ENCODE measurements at places on chromosomes 1 and 21.

GRCh38 chr21:43189936-43190335, 21.1 kb downstream of the CRYAA start:
- DNase-seq: no peak

DNA sequence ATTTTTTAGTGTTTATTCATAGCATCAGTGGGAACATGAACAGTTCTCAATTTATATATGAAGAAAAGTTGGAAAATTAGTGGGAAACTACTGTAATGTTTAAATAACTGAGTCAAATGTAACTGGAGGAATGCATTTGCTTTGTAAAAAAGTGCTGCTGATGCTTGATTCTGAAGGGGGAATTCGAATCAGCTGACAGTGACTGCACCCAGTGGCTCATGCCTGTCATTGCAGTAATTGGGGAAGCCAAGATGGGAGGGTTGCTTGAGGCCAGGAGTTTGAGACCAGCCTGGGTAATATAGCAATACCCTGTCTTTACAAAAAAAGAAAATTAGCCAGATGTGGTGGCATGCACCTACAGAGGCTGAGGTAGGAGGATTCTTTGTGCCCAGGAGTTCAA, 398.4 kb downstream of the ZP4 start:
- DNase-seq: no peak

GRCh38 chr1:66824771-66825170, 23.7 kb upstream of the INSL5 start:
- no peak for DNase-seq

DNA sequence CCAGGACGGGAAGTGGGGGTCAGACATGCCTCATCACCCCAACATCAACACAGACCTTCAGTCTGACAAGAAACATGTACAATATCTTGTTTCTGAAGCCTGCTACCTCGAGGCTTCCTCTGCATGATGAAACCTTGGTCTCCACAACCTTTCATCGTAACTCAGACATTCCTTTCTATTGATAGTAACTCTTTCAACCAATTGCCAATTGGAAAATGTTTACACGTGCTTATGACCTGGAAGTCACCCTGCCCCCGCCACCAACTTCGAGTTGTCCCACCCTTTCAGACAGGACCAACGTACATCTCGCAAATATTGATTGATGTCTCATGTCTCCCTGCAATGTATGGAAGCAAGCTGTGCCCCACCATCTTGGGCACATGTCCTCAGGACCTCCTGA, 159.5 kb downstream of the ETS2 start:
- DNase-seq: no peak

DNA sequence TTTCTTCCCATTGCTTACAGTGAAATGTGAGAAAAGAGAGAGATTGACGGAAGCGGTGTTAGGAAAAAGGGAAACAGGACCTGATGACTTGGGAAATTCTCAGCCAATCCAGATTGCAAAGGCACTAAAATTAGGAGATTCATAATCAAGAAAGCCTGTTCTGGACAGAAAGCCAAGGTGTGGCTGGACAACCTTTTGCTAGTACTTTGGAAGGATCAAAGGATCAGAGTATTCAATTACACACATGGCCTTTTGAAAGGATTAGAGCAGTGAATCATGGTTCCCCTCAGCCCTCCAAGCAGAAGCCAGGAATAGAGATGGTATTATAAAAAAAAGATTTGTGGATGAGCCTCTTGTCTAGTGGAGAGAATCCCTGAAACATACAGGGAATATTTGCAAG, 669.8 kb upstream of the ADAMTS5 start:
- peak; percentile 3 for DNase-seq

DNA sequence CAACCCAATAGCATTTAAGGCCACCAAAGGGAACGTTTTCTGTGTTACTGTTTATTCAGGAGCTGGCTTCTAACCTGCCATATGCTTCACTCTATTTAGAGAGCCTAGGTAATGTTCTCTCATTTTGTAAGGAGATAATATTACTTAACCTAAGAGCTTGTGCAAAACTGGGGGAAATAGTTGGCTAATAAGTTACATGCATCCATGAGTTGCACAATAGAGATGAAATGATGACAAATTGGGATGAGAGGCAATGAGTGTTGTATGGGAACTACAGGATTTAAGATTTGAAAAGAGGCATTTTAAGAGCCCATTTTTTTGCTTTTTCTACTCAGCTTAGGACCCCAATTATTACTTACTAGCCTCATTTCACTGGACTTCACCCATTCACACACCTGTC, 151.0 kb downstream of the ST6GALNAC3 start:
- peak; percentile 19 for DNase-seq

GRCh38 chr1:41496080-41497055, 11.9 kb upstream of the EDN2 start:
- DNase-seq: peak; percentile 81

GRCh38 chr1:42735477-42736105, 4.4 kb downstream of the CLDN19 start:
- DNase-seq: no peak

DNA sequence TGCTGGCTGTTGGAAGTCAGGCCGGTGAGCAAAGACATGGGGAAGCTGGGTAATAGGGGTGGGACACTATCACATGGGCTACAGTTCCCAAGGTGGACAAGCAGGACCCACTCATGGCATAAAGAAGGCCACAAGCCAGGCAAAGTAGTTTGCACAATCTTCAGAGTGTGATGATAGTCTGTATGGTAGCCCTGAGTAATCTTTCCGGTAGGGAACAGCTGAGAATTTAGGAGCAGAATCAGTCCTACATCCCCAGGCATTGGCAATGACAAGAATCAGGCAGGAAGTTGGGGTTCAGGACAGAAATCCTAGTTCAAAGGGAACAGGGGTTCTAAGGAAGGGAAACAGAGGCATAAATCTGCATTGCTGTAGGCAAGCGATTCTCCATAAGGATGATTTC, 23.9 kb upstream of the SPATA6 start:
- no peak for DNase-seq

DNA sequence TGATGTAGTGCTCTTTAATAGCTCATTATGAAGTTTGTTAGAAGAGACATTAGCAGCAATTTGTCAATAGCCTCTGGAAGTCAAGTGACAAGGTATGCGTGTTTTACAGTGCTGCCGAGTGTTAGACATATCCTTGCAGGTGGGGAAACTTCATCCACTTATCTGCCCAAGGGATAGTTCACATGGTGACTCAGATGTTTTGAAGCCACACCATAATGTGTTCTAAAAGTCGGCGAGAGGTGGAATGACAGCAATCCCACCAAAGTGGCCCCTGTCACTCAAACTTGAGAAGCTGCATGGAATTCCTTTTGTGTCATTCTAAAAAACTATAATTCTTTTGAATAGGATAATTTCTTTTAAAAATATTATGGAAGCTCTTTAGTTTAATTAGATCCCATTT, 98.1 kb downstream of the RUNX1 start:
- DNase-seq: no peak

GRCh38 chr1:89705901-89706699, 73.2 kb downstream of the LRRC8C start:
- DNase-seq: no peak

DNA sequence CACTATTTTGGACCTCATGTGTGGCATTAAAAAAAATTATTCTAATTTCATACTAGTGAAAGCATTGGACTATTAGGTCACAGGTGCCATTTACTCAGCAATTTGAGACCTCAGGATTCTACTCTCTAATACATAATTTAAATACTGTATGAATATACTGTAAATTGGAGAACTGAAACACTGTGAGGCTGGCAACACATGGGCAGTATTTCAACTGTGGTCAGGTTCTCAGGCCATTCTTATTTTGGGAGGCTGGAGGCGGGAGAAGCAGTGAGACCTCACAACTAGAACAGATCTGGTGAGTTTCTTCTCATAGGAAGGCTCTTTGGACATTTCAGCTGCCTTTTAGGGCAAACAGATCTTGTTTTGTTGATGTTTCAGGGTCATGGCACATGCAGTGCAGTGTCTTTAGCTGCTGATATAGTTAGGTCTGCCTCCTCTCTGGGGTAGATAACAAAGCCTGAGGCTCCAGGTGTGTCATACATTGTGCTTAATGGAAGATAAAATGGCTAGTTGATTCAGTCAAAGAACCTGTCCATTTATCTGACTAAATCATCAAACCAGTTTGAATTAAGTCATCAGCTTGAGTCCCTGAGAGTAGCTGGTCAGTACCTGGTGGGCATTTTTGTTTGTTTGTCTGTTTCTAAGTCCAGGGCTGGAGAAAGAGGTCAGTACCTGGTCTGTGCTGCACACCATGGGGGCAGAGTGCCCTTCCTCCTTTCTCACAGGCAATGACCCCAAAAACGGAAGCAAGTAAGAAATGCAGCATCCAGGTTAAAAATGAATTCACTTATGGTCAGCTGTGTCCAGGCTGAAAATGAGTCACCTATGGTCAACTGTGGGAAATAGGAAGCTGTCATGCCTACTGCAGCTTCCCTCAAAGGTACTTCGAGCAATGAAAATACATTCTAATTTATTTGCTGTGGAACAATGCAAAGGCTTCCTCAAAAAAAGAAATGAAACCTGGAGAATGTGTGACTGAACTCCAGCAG, 216.2 kb downstream of the SDCCAG8 start:
- no peak for DNase-seq

- no peak for DNase-seq
Measured at GRCh38 chr21:42157606-42158310, 61.2 kb upstream of the ABCG1 start.

DNA sequence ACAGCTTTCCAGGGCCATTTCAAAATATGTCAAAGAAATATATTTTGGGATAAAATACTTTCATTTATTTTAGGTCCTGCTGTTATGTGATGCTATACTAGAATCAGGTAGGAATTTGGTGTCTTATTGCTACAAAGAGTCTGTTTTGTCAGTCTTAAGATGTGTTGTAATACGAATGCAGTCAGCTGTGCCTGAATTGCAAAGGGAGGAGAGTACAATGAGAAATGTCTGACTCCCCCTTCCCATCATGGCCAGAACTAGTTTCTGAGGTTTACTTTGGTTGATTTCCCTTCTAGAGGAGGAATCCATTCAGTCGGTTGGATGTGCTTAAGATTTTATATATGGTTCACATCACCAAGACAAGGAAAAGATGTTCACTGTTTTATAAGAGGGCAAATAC, 75.7 kb upstream of the TNFSF18 start:
- no peak for DNase-seq

DNA sequence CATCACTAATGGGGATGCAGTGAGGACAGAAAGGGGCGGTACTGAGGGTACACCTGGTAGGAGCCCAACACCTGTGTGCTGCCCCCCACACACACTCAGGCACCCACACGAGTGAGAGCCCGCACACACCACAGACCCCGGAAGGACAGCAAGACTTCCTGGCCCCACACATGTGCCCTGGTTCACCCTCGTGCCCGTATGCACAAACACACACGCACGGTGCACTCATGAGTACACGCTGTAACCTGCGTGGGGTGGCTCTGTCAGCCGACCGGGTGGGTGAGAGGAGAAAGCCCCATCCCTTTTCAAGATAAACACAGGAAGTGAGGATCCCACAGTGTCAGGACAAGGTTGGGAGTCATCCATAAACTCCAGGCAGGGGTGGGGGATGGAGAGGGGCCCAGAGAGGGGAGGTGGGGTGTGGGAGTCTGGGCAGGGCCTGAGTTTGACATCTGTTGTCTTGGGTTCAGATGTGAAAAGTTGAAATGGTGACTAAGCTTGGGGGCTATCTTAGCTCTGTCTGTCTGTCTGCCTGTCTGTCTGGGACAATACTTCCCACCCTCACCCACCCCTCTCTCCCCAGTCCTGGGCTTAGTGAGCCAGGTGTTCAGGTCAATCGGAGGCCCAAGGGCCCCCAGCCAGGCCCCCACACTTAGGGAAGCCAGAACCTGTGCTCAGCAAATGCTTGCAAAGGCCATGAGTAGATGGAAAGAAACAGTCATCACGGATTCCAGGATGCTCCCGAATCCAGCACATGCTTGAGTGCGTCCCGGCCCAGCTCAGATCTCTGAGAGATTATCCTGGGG, 119.8 kb upstream of the ZBTB40 start:
- DNase-seq: no peak

- DNase-seq: peak; percentile 37
Measured at GRCh38 chr1:67052741-67053534, 1.0 kb downstream of the SLC35D1 start.

DNA sequence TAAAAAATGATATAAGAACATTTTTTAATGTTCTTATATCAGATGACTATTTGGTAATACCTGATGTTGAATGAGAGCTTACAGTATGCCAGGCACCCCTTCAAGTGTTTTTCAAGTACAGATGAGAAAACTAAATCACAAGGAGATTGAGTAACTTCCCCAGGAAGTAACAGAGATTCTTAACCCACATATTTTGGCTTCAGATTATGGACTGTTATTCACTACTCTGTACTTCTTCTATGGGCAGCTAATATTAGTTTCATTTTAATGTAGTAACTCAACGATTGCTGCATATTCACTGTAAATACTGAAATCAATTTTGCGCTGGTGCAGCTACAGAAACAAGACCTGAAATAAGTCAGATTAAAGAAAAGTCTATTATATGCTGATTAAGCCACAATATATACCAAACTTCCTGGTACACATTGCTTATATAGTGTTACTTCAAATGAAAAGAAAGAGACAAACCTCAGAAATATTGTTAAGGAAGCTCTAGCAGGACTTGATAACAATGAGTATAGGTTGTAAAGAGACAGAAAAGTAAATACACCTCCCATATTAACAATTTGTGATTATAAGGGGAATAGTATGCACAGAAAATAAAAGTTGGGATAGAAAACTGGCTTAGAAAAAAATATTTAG, 19.7 kb downstream of the DPYD start:
- peak; percentile 67 for DNase-seq

Measured in fibroblast of gingiva (primary cell).